ENCODE measurements at places on chromosomes 4 and X. TPM values are rescaled to one million over a fixed set of nuclear protein-coding genes. Genes with fewer than 3 reads are reported as not detected.

The RHOH gene
- total RNA-seq = 87.5 TPM

DNA sequence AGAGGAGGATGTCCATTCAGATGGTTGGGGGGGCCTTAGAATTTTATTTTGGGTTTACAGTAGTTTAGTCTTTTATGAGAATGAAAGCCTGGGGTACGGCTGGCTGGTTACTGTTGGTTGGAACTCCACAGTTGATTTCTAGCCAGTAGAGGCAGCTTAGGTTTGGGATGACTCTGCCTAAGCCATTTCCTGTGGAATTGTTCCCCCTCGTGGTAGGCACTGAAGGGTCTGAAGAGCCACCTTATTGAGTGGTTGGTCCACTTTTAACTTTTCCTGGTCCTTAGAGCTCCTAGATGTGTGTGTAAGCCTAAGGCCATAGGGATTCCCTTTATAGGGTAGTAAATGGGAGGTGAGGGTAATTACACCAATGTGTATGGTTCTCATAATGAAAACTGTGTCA, 19.7 kb downstream of the SPIN3 start:
- H3K27ac ChIP-seq = no peak overlapping the region
- peaks cover 8% of the 10 kb centered on the region for H3K36me3 ChIP-seq
- H3K4me1 ChIP-seq = peaks cover 3% of the 10 kb centered on the region
- H3K27me3 ChIP-seq = no peaks in the 10 kb centered on the region
- no peak for DNase-seq

GRCh38 chr4:149029056-149029651, 586.9 kb upstream of the NR3C2 start:
- DNase-seq = peak; percentile 6
- no peaks in the 10 kb centered on the region for H3K4me1 ChIP-seq
- H3K27ac ChIP-seq = no peak overlapping the region
- no peaks in the 10 kb centered on the region for H3K27me3 ChIP-seq

- H3K36me3 ChIP-seq = no peaks in the 10 kb centered on the region
- H3K4me3 ChIP-seq = no peak overlapping the region
- H3K27me3 ChIP-seq = no peaks in the 10 kb centered on the region
- H3K4me1 ChIP-seq = no peaks in the 10 kb centered on the region
These were observed 199.7 kb downstream of the CRLF2 start for GRCh38 chrX:1012678-1013300.

DNA sequence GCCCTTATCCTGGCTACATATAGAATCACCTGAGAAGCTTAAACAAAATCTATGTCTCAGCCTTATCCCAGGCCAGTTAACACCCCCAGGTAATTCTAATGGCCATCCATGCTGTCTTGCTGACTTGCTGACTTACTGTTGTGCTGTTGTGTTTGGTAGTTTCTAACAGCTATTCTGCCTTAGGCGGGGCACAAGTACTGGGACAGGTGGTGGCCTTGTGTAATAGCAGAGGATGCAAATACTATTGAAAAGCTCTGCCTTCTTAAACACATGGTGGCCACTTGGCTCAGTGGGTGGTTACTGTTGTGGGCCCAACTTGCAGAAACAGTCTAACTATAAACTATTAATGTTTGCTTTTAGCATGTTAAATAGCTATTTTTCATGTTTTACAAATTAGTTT, 56.2 kb downstream of the CDS1 start:
- H3K4me1 ChIP-seq = no peaks in the 10 kb centered on the region
- H3K27me3 ChIP-seq = no peaks in the 10 kb centered on the region
- DNase-seq = no peak
- no peak overlapping the region for H3K4me3 ChIP-seq
- peaks cover 3% of the 10 kb centered on the region for H3K36me3 ChIP-seq
- no peak overlapping the region for H3K27ac ChIP-seq

GRCh38 chrX:68199062-68199848, 234.0 kb downstream of the OPHN1 start:
- no peaks in the 10 kb centered on the region for H3K4me1 ChIP-seq
- H3K27ac ChIP-seq = no peak overlapping the region
- H3K36me3 ChIP-seq = no peaks in the 10 kb centered on the region
- no peak overlapping the region for H3K4me3 ChIP-seq

DNA sequence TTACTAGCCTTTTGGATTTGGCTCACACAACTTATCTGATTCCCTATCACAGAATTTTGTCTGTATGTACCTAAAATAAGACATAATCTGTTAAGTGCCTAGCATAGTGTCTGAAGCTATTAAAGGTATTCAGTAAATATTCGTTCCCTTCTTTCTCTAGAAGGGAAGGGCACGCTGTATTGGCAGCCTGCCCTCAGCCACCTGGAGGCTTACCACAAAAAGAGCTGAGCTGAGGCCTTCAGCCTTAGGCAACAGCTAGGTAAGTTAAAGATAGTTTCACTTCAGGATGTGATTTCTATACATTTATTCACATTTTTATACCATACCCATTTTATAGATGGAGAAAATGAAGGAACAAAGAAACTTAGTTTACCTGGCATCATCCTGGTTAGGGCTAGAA, 400.0 kb upstream of the LCORL start:
- H3K27me3 ChIP-seq = peaks cover 3% of the 10 kb centered on the region
- no peaks in the 10 kb centered on the region for H3K36me3 ChIP-seq
- no peak overlapping the region for H3K27ac ChIP-seq
- H3K4me3 ChIP-seq = no peak overlapping the region
- DNase-seq = no peak

GRCh38 chr4:147779451-147779850, 47.6 kb downstream of the ARHGAP10 start:
- no peaks in the 10 kb centered on the region for H3K36me3 ChIP-seq
- no peak overlapping the region for H3K4me3 ChIP-seq
- no peaks in the 10 kb centered on the region for H3K27me3 ChIP-seq
- H3K27ac ChIP-seq = no peak overlapping the region
- H3K4me1 ChIP-seq = peaks cover 11% of the 10 kb centered on the region

GRCh38 chrX:9911487-9911886, 55.7 kb upstream of the CLDN34 start:
- peaks cover 4% of the 10 kb centered on the region for H3K27me3 ChIP-seq
- H3K4me3 ChIP-seq = no peak overlapping the region
- H3K4me1 ChIP-seq = no peaks in the 10 kb centered on the region
- no peak for DNase-seq
- H3K36me3 ChIP-seq = no peaks in the 10 kb centered on the region

DNA sequence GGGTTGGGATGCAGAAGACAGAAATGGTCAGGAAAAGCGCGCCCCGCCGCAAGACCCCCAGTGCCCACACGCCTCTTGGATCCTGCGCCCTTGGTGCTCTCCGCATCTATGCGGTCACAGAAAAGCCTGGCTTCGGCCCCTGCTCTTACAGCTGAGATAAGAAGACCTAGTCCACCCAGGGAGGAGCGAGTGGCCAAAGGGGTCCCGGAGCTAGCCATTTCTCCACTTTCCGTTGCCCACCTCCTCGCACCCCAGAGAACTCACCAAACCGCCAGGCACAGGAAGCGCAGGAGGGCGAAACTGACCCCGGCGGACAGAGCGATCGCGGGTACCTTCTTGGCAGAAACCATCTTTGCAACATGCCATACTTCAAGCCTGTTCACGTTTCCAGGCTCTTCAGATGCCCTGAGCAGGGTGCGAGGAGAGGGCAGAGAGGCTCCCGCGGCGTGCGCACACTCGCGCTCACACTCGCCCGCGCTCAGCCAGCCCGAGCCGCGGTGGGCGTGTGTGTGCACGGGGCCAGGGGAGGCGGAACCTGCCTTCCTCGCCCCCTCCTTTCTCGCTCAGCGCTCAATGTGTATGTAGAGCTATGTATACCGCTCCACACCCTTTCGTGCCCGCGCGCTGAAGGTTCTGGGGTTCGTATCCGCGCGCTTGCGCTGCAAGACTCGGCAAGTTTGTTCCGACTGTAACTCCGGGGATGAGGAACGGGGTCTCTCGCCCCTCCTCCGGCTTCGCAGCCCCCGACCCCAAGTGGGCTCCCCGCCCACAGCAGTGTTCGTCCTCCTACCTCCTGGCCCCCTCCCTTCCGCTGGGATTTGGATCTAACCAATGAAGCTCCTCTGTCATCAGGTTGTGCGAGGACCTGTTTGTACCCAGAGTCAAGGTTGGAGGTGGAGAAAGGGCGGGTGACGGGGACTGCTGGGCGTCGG, at the start of gene GABRA4:
GABRA4 (minus strand) TSS at position 507 of the 932 bp plus-strand sequence; CDS start at position 350, 157 bp downstream.
- no peak for DNase-seq
- no peaks in the 10 kb centered on the region for H3K36me3 ChIP-seq
- peak within 1 kb of the TSS; percentile 0 for H3K4me3 ChIP-seq
- peaks cover 47% of the 10 kb centered on the region for H3K27me3 ChIP-seq

DNA sequence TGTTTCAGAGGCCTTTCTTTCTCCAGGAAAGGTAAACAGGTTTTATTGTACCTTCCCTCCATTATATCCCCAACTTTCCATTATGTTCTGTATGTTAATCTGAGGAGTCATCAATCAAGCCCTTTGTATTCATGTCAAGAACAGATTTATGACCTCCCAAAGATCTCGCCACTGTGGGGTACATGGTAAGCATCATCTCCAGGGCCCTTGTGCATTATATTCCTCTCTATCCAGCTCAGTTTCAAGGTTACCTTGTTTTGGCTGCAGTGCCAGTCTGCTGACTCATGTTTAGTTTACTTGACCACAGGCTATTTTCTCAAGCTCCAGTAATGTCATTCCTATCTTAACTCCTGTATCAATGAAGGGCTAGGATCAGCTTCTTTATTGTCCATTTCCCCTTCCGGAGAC, 125.1 kb upstream of the FRMPD4 start:
- no peaks in the 10 kb centered on the region for H3K4me1 ChIP-seq
- H3K27ac ChIP-seq = no peak overlapping the region
- H3K36me3 ChIP-seq = no peaks in the 10 kb centered on the region
- no peak overlapping the region for H3K4me3 ChIP-seq
- peaks cover 2% of the 10 kb centered on the region for H3K27me3 ChIP-seq

GRCh38 chrX:140766024-140766611, 56.6 kb downstream of the LINC00632 start:
- H3K4me1 ChIP-seq = peaks cover 8% of the 10 kb centered on the region
- H3K4me3 ChIP-seq = no peak overlapping the region
- H3K27me3 ChIP-seq = peaks cover 15% of the 10 kb centered on the region
- no peak overlapping the region for H3K27ac ChIP-seq
- peak; percentile 47 for DNase-seq

The GNRHR gene
- total RNA-seq = not detected

DNA sequence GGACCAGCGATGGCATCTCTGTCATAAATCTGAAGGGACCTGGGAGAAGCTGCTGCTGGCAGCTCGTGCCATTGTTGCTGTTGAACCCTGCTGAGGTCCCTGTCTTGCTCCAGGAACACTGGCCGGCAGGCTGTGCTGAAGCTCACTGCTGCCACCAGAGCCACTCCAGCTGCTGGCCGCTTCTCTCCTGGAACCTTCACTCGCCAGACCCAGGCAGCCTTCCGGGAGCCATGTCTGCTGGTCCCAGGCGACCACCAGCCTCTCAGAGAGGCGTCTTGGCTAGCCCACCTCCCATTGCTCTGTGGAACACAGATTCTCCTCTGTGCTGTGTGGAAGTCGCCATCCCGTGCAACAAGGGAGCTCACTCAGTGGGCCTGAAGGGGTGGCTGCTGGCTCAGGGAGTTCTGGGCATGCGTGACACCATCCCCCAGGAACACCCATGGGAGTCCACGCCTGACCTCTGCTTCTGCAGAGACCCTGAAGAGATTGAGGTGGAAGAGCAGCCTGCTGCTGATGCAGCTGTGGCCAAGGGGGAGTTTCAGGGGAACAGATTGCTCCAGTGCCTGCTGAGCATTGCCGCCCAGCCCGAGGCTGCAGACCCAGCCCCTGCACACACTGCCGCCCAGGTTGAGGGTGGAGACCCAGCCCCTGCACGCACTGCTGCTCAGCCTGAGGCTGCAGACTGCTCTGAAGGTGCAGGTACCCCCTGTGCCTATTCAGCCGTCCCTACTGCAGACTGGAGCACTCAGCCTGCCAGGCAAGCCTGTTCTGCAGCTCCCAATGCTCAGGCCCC, 33.1 kb upstream of the CYP4V2 start:
- no peak for DNase-seq
- no peak overlapping the region for H3K4me3 ChIP-seq
- no peaks in the 10 kb centered on the region for H3K36me3 ChIP-seq
- no peak overlapping the region for H3K27ac ChIP-seq
- H3K4me1 ChIP-seq = peaks cover 8% of the 10 kb centered on the region

The SCML2 gene
- total RNA-seq = 4.6 TPM

The RNF128 gene
- total RNA-seq = not detected
